ENCODE measurements at places on chromosomes 5 and 9.

- no peak for DNase-seq
Observed at GRCh38 chr9:27176971-27177370, 67.9 kb downstream of the TEK start.

DNA sequence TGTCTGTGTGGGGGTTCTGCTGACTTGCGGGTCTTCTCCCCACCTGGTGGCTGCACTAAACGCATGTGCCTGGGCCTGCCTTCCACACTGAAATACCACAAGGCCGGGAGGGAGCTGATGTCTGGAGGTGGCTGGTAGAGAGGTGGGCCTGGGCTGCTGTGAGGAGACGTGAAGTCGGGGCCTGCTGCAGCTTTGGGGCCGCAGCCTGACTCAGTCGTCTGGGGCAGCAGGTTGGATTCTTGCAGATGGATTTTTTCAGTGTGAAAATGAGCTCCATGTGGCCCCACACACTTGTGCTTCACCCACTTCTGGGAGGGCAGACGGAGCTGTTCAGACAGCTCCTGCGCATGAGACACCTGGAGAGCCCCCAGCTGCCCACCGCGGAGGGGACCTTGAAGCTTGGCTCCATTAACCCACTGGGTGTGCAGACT lies 29.3 kb downstream of the COL5A1 start:
- no peak for DNase-seq

DNA sequence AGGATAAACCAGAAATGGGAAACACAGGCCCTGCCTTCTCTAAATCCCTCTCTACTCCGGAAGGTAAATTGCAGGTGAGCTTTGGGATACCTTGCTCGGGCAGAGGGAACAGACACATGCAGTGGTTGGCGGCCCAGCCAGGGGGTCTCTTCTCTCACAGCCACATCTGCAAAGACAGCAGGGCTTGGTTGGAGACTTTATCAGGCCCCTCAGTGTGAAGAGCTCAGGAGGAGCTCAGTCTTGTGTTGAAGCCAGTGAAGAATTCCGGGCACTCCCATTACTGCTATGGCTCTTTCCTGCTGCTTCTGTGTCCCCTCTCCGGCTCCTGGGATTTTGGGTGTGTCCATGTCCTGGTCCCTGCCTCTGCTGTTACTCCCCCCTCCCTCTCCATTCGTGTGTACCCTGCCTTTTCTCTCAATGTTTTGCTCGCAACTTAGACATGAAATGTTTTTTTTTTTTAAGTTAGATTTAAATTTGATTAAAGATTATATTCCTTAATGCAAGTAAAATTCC lies 99.8 kb downstream of the TRIO start:
- no peak for DNase-seq

DNA sequence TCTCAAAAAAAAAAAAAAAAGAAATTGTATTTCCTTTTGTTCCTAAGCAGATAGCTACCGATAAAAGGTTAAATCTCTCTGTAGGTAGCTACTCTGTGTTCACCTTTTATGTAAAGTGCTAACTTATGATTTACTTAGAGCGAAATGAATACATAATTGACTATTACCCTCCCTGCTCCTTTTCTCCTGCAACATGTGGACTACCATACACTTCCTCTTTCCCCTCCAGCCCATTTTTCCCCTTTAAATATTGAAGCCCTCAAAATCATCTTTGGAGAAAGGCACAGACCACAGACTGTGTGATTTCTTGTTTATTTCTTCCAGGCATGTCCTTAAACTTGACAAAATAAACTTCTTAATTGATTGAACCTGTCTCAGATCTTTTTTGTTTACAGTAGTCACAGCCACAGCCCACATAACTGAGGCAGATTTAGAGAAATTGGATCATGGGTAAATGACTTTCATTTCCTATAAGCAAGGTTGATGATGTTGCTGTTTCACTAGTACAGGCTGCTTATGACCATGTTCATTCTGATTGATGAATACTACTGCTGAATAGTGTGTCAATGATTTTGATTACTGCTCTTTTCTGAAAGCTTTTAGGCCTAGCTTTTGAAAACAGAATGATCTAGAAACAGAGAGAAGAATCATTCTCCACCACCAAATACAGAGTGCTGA lies 59.2 kb downstream of the PHAX start:
- DNase-seq: no peak

- peak; percentile 88 for DNase-seq
Observed at GRCh38 chr5:149990518-149991376, 9.7 kb downstream of the TIGD6 start.

DNA sequence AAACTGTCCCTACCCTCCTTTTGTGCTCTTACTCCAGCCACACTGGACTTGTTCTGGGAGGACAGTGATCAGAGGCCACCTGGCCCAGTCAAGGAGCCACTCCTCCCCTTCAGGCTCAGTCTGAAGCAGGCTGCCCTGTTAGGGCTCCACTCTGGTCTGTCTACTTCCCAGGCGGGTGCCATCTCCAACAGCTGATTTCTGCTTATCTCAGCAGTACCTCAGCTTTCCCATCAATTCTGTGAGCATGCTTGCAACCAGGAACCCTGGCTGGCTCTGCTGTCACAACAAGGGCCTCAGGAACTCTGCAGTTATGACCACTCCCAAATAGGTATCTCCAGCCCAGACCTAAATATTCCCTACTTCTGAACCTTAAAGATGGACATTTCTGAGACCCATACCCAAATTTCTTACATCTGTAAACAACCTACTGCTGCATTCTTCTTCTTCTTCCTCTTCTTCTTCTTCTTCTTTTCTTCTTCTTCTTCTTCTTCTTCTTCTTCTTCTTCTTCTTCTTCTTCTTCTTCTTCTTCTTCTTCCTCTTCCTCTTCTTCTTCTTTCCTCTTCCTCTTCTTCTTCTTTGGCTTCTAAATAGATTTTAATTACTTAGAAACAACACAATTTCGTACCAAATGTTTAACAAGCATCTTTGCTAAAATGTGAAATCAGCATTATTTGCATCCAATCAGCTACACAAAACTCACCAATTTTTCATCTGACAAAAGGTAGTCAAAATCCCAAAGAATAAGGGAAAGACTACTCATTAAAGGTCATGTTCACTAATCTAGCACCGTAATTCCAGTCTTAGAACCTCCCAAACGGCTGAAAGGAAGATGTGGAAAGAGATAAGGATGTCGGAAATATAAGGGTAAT lies 13.6 kb upstream of the SLC22A4 start:
- DNase-seq: peak; percentile 46

DNA sequence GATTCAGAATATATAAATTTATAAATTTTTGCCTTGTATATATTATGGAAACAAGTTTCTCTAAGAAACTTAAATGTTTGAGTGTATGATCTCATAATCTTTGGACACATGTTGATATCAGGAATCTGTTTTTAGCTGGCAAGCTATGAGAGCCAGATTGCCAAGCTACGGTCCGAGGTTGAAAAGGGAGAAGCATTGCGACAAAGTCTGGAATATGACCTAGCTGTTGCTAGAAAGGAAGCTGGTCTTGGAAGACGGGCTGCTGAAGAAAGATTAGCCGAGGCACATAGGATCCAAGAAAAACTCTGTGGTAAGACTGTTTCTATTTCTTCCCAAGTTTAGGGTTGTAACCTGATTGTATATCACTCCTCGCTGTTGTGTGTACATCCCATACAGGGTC lies 25.9 kb downstream of the CCDC171 start:
- no peak for DNase-seq

DNA sequence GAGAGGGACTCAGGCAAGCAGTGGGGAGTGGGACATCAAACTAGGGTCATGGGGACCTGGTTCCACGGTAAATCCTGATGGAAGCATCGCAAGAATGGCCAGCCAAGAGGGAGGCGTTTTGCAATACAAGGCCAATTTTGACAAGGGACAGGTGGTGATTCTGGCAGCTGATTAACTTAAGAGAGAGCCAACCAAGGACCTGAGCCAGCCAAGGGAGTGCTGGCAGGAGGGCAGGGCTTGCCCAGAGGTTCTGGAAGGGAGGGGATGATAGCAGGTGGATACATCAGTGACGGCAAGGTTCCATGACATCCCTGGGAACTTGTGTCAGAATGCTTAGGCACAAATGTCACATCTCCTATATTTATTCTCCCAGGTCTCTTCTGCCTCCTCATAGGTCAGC lies 32.8 kb upstream of the PUM3 start:
- DNase-seq: no peak

GRCh38 chr5:156295431-156295830 lies 31.5 kb upstream of the SGCD start:
- DNase-seq: no peak

GRCh38 chr5:67030289-67031056 lies 166.1 kb downstream of the CD180 start:
- DNase-seq: no peak

DNA sequence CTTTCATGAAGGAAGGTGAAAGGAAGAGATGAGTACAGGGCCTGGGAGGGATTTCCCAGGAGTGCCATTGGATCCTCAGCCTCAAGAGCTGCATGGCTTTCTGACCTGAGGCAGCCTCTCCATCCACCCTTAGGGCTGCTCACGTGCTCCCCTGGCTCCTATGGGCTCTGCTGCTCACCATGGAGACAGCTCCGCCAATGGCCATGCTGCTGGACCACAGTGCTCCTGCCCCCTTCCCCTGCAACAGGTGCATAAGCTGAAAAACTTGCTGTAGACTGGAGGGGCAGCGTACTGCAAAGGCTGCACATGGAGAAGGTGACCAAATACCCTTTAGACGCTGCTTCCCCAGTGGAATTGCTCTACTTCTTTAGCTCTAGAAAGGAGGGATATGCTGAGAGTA lies 112.7 kb upstream of the PANK3 start:
- DNase-seq: no peak

- no peak for DNase-seq
Observed at GRCh38 chr5:107630184-107630583, 40.6 kb downstream of the EFNA5 start.

- no peak for DNase-seq
Observed at GRCh38 chr5:125149527-125149926, 403.1 kb upstream of the ZNF608 start.

GRCh38 chr9:129283705-129284606 lies 105.9 kb upstream of the IER5L start:
- DNase-seq: no peak

DNA sequence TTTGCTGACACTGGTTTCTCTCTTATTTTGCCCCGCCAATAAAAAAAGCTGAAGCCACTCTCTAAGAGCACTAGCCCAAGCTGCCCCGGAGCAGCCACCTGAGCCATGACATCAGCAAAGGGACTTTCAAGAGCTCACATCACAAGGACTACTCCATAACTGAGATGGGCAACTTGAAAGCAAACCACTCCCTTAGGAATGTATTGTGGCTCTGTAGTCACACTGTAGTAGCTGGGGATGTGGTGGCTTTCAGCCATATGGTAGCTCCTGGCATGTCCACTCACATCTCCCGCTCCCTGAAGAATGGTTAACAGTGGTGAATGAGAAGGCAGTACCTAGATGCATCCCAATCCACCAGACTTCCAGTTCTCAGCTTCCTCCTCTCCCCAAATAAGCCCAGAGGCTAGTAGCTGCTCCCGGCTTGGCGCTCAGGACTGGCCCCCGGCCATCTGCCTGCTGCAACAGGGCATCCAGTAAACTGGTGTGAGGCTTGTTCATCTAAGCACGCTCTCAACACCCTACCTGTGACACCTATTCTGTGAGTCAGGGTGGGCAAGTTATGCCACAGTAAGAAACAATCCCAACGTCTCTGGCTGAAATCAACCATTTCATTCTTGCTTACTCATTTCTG lies 63.7 kb downstream of the S1PR3 start:
- DNase-seq: no peak

DNA sequence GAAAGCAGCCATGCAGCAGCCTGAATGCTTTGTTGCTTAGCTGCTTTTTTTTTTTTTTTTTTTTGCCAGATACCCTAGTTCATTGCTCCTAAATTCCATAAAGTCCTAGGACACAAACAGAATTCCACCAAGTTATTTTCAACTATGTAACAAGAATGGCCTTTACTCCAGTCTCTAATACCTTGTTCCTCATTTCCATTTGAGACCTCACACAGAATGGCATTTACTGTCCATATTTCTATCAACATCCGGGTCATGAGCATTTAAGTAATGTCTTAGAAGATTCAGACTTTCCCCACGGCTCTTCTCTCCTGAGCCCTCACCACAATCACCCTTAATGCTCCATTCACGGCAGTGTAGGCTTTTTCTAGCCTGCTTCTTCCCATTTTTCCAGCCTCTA lies 31.7 kb upstream of the FBXW11 start:
- no peak for DNase-seq

- no peak for DNase-seq
Observed at GRCh38 chr5:178108446-178108845, 4.9 kb upstream of the N4BP3 start.

GRCh38 chr5:105905392-105905791 lies 1765.3 kb downstream of the EFNA5 start:
- DNase-seq: no peak

GRCh38 chr9:89384783-89385182 lies 66.5 kb downstream of the SECISBP2 start:
- no peak for DNase-seq

- no peak for DNase-seq
Observed at GRCh38 chr5:7845557-7845956, 5.4 kb downstream of the CFAP90 start.

- no peak for DNase-seq
Observed at GRCh38 chr5:129356846-129357245, 103.3 kb upstream of the ADAMTS19 start.

DNA sequence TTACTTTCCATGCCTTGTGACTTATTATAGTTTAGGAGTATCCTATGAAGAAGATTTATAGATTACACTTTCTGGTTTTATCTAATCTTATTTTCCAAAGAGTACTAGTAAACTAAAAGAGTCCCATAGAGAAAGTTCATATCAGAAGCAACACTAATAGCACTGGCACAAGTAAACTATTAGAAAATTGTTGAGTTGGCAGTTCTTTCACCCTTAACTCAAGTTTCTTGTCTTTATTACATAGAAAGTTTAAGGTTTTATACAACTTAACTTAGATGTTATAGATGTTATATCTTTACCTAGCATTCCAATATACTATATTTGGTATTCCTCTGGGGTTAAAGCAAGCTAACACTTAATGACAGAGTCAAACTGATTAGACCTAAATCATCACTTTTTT lies 437.8 kb upstream of the ARRDC3 start:
- DNase-seq: no peak

- DNase-seq: no peak
Observed at GRCh38 chr5:5063533-5063953, 76.6 kb upstream of the ADAMTS16 start.

DNA sequence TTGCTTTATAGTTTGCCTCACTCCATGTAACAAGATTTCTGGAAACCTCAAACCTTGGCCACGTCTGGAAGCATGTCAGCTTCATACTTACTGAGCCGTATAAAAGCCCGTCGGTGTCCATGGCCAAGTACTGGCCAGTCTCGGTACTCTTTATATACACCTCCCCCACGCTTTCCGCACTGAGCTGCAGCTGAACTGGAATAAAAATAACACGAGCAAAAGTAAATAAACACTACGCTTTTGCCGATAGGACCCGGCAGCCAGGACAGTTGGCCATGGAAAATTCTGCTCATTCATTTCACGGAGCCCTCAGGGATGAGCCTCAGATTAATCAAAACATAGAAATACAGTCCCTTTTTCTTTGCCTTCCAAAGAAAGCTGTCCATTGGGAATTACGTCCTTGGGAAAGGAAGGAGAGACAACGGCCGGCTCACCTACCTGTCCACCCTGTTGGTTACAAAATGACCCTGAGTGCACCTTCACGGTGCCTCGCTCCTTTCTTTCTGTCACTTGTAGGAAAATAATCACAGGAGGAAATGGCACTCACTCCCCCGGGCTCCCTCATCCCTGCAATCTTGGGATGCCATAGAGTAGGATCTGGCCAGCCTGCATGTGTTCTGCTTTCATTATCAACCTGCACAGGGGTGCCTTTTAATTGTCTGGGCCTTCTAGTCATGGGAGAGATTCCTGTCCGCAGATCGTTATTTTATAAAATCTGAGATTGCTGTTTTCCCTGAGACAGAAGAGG lies 85.1 kb downstream of the FGF1 start:
- DNase-seq: peak; percentile 20

- DNase-seq: no peak
Observed at GRCh38 chr9:9521033-9521779, 1091.6 kb downstream of the PTPRD start.
